Type B pancreatic cell (in vitro differentiated cells): ENCODE measurements at places on chromosomes 3 and 15. TPM values are rescaled to one million over a fixed set of nuclear protein-coding genes. Genes with fewer than 3 reads are reported as not detected.

- no peaks in the 10 kb centered on the region for H3K27me3 ChIP-seq
- H3K36me3 ChIP-seq = peaks cover 14% of the 10 kb centered on the region
- no peak overlapping the region for H3K27ac ChIP-seq
- H3K4me1 ChIP-seq = no peaks in the 10 kb centered on the region
- DNase-seq = no peak
- H3K4me3 ChIP-seq = no peak overlapping the region
Observed at GRCh38 chr15:59662260-59662659, 4.9 kb upstream of the GTF2A2 start.

GRCh38 chr3:15769256-15769915, 28.4 kb downstream of the ANKRD28 start:
- peaks cover 17% of the 10 kb centered on the region for H3K36me3 ChIP-seq
- H3K27me3 ChIP-seq = no peaks in the 10 kb centered on the region
- no peak for DNase-seq
- H3K4me1 ChIP-seq = peaks cover 5% of the 10 kb centered on the region
- no peak overlapping the region for H3K27ac ChIP-seq
- no peak overlapping the region for H3K4me3 ChIP-seq

Gene DNAH12
- 0.29 and 0.87 TPM in 2 replicates for total RNA-seq

DNA sequence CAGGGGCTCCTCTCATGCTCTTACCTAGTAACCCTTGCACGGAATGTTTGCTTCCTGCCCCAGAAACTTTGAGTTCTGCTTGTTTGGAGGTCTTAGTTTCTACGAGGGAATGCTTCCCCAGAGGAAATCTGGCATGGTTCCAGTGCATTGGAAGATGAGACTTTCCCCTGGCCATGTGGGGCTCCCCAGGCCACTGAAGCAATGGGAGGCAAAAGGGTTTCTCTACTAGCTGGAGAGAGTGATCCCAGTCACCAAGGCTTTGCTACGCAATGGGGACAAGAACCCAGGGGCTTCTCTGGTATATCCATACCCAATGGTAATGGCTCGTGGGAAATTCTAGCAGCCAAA, 44.2 kb upstream of the RPL32 start:
- no peak for DNase-seq
- H3K4me3 ChIP-seq = no peak overlapping the region
- H3K36me3 ChIP-seq = no peaks in the 10 kb centered on the region
- H3K27ac ChIP-seq = no peak overlapping the region
- H3K4me1 ChIP-seq = peaks cover 5% of the 10 kb centered on the region

DNA sequence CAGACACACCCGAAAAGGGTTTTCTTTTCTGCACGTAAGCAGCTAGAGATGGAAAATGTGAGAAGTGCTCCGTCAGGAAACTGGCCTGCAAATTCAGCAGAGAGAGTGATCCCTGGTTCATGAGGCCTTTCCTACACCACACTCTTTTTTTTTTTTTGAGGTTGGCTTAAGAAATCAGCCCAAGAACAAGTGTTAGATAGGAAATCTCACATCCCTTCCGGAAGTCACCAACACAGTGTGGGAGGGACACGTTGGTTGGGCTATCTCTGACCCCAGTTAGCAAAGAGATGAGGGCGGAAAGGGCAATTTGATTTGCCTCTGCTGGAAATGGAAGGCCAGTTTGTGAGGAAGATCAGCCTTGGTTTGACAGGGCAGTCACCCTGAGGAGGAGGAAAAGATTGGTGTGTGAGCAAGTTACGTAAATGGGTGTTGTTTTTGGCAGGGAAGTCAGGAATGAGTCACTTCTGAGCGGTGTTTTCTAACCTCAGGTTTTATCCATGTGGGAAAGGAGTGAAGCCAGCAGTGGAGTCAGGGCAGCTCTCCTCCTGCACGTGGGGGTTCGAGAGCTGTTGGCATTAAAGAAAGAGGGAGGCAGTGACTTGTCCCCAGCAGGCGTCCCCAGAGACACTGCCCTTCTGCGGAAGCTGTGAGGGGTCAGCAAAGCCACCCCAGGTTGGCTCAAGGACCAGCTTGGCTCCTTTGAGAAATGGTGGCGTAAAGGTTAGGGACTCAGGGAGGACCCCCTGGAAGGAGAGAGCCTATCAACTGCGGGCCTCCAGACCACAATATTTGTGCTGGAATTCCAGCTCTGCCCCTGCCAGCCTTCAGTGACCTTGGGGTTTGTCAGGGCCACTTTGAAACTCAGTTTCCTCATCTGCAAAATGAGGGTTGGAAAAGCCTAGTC, 237.6 kb upstream of the BHLHE40 start:
- peaks cover 36% of the 10 kb centered on the region for H3K36me3 ChIP-seq
- no peak for DNase-seq
- no peak overlapping the region for H3K4me3 ChIP-seq
- H3K27ac ChIP-seq = peak overlapping the region; percentile 53
- H3K27me3 ChIP-seq = no peaks in the 10 kb centered on the region

Gene ZIC4
- 40.2 TPM in 1 of 2 replicates, not detected in the other for total RNA-seq

DNA sequence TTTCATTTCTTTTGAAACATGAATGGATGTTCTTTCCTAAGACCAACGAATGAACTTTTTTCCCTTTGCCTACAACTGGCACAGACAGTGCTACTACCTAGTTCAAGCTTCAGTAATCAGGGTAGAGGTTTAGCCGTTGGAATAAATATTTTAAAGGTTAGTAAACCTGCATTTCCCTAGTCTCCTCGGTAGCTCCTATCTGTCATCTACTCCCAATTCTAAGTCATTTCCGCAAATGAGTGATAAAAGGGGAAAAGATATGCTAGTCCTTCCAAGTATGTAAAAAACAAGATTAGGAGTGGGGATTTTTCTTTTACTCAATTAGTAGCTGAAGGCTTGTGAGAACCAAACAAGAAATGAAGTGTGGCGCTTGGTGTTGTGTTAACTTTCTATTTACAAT, 15.2 kb downstream of the SLTM start:
- H3K36me3 ChIP-seq = peaks cover 26% of the 10 kb centered on the region
- H3K4me3 ChIP-seq = no peak overlapping the region
- no peaks in the 10 kb centered on the region for H3K27me3 ChIP-seq

DNA sequence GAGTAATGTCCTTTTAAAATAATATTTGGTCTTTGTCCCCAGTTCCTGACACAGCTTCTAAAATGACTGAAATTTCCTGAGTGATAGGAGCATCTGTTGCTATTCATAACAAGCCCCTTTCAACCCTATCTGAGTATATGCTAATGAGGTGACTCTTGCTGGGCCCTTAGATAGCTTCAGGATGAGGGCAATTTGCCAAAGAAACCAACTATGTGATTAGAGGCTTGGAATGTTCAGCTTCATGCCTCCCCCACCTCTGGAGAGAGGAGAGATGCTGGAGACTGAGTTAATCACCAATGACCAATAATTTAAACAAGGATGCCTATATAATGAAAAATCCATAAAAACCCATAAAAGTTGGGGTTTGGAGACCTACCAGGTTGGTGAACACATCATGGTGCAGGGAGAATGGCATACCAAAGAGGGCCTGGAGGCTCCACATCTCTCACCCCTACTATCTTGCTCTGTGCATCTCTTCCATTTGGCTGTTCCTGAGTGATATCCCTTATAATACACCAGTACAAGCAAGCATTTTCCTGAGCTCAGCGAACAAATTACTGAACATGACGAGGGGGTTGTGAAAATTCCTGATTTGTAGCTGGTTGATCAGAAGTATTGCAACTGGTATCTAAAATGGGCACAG, 189.2 kb downstream of the ECT2 start:
- DNase-seq = no peak
- no peaks in the 10 kb centered on the region for H3K4me1 ChIP-seq
- H3K4me3 ChIP-seq = no peak overlapping the region
- no peaks in the 10 kb centered on the region for H3K27me3 ChIP-seq
- no peaks in the 10 kb centered on the region for H3K36me3 ChIP-seq

DNA sequence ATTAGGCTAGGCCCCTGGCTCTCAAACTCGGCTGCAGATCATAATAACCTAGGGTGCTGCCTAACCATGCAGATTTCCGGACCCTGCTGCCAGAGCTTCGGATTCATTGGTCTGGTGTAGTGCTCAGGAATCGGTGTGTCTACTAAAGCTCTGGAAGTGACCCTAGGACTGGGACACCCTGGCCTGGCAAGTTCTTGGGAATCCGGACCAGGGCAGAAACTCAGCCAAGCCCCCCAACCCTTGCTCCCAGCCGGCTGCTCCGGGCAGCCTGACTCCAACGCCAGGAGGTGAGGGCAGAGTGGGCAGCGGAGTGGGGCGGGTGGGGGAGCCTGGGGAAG, 23.0 kb downstream of the IGDCC3 start:
- no peak for DNase-seq
- H3K27ac ChIP-seq = peak overlapping the region; percentile 1
- peaks cover 10% of the 10 kb centered on the region for H3K36me3 ChIP-seq
- H3K4me1 ChIP-seq = peaks cover 24% of the 10 kb centered on the region
- H3K4me3 ChIP-seq = peak overlapping the region; percentile 66
- H3K27me3 ChIP-seq = peaks cover 8% of the 10 kb centered on the region

DNA sequence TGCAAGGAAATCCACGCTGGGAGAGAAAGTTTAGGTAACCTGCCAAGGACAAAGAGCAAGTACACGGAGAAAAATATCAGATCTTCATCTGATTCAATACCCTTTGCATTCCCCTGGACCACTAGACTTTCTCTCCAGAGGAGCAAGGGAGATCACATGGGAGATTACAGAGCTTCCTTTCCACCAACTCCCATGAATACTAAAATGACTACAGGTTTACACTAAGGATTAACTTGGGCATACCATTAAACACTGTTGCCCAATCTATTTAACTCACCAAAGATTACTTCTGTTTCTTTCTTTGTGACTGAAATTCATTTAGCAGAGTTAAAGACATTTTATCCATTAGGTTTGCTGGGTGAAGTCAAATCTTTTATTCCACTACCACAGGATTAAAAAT, 71.2 kb downstream of the RYK start:
- H3K36me3 ChIP-seq = peaks cover 56% of the 10 kb centered on the region
- H3K4me1 ChIP-seq = no peaks in the 10 kb centered on the region
- H3K27me3 ChIP-seq = no peaks in the 10 kb centered on the region
- DNase-seq = no peak
- no peak overlapping the region for H3K4me3 ChIP-seq

GRCh38 chr3:166285001-166285400, 447.8 kb upstream of the BCHE start:
- H3K27ac ChIP-seq = no peak overlapping the region
- no peaks in the 10 kb centered on the region for H3K27me3 ChIP-seq
- H3K4me3 ChIP-seq = no peak overlapping the region
- no peaks in the 10 kb centered on the region for H3K36me3 ChIP-seq

DNA sequence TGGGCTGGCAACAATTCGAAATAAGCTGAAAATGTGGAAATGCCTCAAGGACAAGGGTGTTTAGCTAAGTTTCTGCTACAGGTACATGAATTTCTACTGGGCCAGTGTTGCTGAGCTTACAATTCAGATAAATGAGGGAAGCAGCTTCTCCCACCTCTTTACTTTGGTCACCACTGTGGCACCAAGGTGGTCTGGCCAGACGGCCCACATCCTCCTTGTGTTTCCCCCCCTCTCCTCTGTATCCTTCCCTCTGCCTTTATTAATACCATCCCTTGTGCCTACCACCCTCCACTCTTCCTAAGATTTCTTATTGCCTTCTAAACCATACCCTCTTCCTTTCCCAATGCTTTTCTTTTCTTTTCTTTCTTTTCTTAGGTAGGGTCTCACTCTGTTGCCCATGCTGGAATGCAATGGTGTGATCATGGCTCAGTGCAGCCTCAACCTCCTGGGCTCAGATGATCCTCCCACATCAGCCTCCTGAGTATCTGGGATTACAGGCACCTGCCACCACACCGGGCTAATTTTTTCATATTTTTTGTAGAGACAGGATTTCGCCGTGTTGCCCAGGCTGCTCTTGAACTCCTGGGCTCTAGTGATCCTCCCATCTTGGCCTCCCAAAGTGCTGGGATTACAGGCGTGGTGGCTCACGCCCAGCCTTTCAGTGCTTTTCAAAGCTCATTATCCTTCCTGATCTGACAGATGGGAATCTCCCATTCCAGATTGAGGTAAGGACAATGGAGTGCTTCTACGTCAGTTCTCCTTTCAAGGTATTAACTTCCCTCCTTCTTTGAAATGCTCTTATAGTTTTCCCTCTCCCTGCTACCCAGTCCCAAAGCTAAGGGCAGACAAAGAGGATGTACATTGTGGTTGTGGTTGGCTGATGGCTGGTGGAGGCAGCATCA, 14.8 kb downstream of the ANXA2 start:
- peaks cover 30% of the 10 kb centered on the region for H3K4me1 ChIP-seq
- peak overlapping the region; percentile 75 for H3K27ac ChIP-seq
- no peak overlapping the region for H3K4me3 ChIP-seq
- DNase-seq = no peak
- H3K36me3 ChIP-seq = peaks cover 53% of the 10 kb centered on the region

DNA sequence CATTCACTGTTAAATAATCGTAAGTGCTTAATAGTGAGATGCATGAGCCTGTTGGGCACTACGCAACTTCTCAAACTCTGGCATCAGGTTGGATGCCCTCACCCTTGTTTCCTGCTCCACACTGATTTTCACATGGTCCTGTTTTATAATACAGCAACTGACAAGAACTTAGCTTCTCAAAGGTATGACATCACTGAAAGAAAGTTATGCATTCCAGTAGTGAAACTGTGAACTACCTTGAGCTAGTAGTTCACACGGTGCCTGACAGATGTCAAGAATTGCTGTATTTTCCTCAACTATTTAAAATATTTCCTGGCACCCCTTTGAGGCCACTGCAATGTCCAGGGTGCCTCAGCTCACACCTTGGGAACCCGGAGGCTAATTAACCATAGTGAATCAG, 327.5 kb downstream of the RORA start:
- peaks cover 11% of the 10 kb centered on the region for H3K4me1 ChIP-seq
- no peaks in the 10 kb centered on the region for H3K36me3 ChIP-seq
- H3K27ac ChIP-seq = no peak overlapping the region
- peaks cover 21% of the 10 kb centered on the region for H3K27me3 ChIP-seq

Gene SFMBT1
- total RNA-seq = 9.8 and 10.7 TPM in 2 replicates

GRCh38 chr3:66625505-66626216, 124.8 kb upstream of the LRIG1 start:
- H3K4me1 ChIP-seq = peaks cover 29% of the 10 kb centered on the region
- DNase-seq = no peak
- no peak overlapping the region for H3K4me3 ChIP-seq

Gene CACNA1D
- 10.1 and 17.4 TPM in 2 replicates for total RNA-seq

Gene MUC4
- 1.9 and 2.4 TPM in 2 replicates for total RNA-seq

- H3K27me3 ChIP-seq = no peaks in the 10 kb centered on the region
- H3K27ac ChIP-seq = peak overlapping the region; percentile 15
- H3K36me3 ChIP-seq = peaks cover 69% of the 10 kb centered on the region
- DNase-seq = no peak
Observed at GRCh38 chr3:56610669-56611335, 53.8 kb downstream of the CCDC66 start.

Gene CASR
- total RNA-seq = 0.87 and 4.4 TPM in 2 replicates

GRCh38 chr3:150920236-150920635, 15.0 kb upstream of the MINDY4B start:
- peaks cover 7% of the 10 kb centered on the region for H3K27me3 ChIP-seq
- no peak overlapping the region for H3K27ac ChIP-seq
- DNase-seq = no peak
- no peak overlapping the region for H3K4me3 ChIP-seq
